IMR-90 (cell line): ENCODE measurements at places on chromosomes 5 and 9.

GRCh38 chr5:120919017-120919416, 454.9 kb downstream of the PRR16 start:
- no peaks in the 10 kb centered on the region for H3K27me3 ChIP-seq
- no peak for DNase-seq
- H3K36me3 ChIP-seq = no peaks in the 10 kb centered on the region
- H3K4me1 ChIP-seq = no peaks in the 10 kb centered on the region
- no peak overlapping the region for H3K4me3 ChIP-seq
- H3K27ac ChIP-seq = no peak overlapping the region

- H3K27me3 ChIP-seq = no peaks in the 10 kb centered on the region
- H3K27ac ChIP-seq = no peak overlapping the region
- H3K4me1 ChIP-seq = peaks cover 4% of the 10 kb centered on the region
- H3K36me3 ChIP-seq = no peaks in the 10 kb centered on the region
- H3K4me3 ChIP-seq = no peak overlapping the region
Observed at GRCh38 chr9:127586537-127586936, 25.5 kb upstream of the STXBP1 start.

GRCh38 chr5:17910318-17910717, 276.1 kb downstream of the TAF11L14 start:
- no peaks in the 10 kb centered on the region for H3K36me3 ChIP-seq
- no peak overlapping the region for H3K27ac ChIP-seq
- no peaks in the 10 kb centered on the region for H3K27me3 ChIP-seq
- no peak overlapping the region for H3K4me3 ChIP-seq
- no peaks in the 10 kb centered on the region for H3K4me1 ChIP-seq
- DNase-seq = peak; percentile 20

GRCh38 chr5:180090769-180091546, 19.4 kb upstream of the RNF130 start:
- peak; percentile 14 for DNase-seq
- H3K4me3 ChIP-seq = peak overlapping the region; percentile 50; the same call in 1 of the 2 replicates
- H3K4me1 ChIP-seq = no peaks in the 10 kb centered on the region; the same call in 1 of the 2 replicates
- no peaks in the 10 kb centered on the region for H3K36me3 ChIP-seq
- H3K27ac ChIP-seq = no peak overlapping the region

DNA sequence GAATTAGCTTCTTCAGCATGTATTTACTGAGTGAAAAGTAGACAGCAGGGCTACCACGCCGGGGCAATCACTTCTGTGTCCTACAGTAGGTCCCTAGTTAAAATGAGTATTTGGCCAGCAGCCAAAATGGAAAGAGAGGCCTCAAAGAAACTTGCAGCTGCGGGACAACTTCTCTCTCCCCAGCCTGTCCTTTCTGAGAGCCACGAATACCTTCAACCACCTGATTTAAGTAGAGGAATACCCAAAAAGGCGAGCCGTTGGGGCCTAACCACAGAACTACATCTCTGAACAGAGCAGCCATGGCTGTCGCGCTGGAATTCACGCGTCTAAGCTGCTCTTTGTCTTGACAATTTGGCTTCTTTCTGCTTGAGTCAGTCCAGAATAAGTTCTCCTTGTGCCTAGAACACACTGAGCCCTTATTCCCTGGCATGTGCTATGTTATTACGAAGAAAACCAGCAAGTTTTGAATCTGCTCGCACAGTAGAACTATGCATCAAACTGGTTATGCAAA, 43.8 kb upstream of the GOLPH3 start:
- no peak overlapping the region for H3K4me3 ChIP-seq
- H3K27ac ChIP-seq = no peak overlapping the region
- H3K4me1 ChIP-seq = peaks cover 4% of the 10 kb centered on the region
- no peaks in the 10 kb centered on the region for H3K27me3 ChIP-seq
- no peak for DNase-seq
